Hematopoietic multipotent progenitor cell treated with erythropoietin and hydrocortisone succinate and interleukin-3 and kit ligand, for 17 days (in vitro differentiated cells): ENCODE measurements at places on chromosomes 2 and 18.

DNA sequence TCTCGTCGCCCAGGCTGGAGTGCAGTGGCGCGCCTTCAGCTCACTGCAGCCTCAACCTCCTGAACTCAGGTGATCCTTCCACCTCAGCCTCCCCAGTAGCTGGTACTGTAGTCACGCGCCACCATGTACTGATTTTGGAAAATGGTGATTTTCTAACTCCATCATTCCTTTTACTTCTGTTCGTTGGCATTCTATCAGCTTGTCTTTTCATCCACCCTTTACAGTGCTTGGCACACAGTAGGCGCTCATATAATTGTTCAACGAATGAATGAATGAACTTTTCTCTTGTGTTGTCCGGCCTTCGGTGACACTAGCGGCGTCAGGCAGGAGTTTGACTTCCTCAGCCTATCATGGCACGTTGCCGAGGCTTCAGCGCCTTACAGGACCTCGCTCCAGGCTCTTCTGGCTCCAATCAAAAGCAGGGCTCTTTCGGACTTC lies 373 bp upstream of the MTHFD2 start:
- DNase-seq: no peak

DNA sequence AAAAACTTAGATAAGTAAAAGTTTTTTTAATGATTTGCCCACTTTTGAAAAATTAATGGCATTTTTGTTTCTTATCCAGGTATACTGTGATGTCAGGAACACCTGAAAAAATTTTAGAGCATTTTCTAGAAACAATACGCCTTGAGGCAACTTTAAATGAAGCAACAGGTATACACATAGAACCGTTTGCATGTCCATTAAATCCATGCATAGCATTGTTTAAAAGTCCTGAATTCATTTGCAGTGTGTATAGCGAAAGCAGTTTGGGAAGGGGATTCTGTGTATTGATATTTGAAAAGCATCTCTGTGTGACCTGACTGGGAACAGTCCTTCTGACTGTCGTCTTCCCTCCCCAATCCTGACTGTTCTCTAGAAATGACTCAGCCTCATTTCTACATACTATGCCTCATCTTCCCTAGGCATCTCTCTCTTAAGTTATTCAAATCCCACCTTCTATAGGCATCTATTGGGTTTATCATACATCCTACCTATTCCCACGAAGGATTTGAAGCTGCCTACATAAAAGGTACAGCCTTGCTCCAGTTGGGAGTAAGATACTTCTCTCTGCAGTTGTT lies 79.2 kb upstream of the MAP3K20 start:
- DNase-seq: no peak

DNA sequence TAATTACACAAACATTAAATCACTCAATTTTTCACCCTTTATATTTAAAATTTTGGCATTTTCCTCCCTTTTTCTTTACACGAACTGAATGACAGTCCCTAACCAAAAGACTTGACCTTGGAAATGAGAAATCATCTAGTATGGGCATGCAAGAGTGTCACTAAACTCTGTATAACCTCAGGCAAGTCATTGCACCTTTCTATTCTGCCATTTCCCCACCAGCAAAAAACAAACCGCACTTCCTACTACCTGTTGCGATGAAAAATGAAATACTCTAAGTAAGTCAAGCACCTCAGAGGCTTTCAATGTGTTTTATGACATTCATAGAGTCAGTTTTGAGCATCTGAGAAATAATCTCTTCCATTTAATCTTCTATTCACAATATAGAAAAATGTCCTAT lies 44.1 kb downstream of the ANKRD44 start:
- DNase-seq: no peak

DNA sequence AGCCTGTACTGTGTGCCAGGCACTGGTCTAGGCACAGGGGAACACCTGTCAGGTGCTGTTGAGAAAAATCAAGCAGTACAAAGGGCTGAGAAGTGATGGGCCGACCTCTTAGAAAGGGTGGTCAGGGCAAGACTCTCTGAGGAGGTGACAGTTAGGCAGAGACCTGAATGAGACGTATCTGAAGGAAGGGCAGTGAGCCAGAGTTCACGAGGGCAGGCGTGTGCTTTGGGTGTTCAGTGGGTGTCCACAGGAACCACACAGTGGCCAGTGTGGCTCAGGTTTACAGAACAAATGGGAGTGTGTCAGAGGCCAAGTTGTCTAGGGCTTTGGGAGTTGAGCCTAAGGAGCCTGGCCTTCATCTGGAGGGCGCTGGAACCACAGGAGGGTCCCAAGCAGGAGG lies 6.2 kb downstream of the ARMC9 start:
- DNase-seq: no peak

DNA sequence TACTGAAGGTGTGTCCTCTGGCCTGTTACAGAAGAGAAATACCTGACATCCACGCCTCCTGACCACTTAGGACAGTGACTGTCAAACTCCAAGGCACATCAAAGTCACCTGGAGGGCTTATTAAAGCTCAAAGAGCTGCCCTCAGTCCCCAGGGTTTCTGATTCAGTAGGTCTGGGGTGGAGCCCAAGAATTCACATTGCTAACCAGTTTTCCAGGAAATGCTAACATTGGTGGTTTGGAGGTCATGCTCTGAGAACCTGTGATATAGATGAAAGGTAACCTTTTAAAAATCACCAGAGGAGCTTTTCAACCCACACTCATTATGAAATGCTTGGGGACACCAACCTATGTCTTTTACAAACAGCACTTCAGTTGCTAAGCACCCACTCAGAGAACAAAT lies 172.3 kb downstream of the ALK start:
- no peak for DNase-seq
